ENCODE measurements at places on chromosomes 1 and 21.

DNA sequence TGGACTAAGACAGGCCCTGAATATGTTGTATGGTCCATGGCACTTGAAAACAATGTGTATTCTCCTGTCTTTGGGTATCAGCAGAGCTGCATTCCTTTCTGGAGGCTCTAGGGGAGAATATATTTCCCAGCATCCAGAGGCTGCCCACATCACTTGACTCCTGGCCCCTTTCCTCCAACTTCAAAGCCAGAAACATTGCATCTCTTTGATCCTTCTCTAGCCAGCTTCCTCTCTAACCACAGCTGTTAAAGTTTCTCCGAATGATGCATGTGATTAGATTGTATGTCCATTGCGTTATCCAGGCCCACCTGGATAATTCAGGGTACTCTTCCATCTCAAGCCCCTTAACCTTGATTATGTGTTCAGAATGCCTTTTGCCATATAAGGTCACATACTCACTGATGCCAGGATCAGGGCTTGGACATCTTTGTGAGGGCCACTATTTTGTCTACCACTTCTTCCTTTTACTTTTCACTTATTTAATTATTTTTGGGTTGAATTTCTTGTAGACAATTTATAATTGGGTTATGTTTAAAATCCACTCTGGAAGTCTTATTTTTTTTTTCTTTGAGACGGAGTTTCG is 5.3 kb downstream of the CHD1L start:
- no peak for DNase-seq

- DNase-seq = no peak
Observed at GRCh38 chr1:172041742-172042141, 200.4 kb downstream of the DNM3 start.

DNA sequence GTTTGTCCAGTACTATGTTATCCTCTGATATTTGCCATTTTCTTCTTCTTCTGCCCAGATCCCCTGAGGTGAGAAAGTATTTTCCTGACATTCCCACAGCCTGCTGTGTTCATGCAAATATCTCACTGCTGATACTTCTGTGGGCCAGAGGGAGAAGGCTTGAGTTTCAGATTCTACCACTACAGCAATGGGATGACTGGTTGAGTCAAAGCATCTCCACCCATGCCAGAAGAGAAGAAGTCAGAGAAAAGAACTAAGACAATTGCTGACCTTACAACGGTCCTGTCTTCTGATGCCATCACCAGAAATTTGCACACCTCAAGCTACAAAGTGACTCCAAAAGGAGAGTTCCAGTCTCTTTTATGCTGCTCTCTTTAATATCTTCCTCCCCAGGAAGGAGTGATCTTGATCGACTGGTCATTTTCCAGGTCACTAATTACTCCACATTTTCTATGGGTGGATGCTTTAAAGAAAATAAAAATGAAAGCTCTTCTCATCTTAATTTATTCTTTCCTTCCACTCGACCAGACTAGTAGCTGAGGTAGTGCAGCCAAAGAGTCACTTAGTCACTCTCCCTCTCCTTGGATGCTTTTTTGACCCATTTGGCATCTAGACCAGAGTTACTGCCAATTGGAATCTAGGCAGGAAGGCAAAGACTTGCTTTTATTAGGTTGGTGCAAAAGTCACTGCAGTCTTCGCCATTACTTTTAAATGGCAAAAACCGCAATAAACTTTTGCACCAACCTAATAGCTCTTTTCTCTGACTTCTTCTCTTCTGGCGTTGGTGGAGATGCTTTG is 195.1 kb downstream of the PTPRC start:
- no peak for DNase-seq

DNA sequence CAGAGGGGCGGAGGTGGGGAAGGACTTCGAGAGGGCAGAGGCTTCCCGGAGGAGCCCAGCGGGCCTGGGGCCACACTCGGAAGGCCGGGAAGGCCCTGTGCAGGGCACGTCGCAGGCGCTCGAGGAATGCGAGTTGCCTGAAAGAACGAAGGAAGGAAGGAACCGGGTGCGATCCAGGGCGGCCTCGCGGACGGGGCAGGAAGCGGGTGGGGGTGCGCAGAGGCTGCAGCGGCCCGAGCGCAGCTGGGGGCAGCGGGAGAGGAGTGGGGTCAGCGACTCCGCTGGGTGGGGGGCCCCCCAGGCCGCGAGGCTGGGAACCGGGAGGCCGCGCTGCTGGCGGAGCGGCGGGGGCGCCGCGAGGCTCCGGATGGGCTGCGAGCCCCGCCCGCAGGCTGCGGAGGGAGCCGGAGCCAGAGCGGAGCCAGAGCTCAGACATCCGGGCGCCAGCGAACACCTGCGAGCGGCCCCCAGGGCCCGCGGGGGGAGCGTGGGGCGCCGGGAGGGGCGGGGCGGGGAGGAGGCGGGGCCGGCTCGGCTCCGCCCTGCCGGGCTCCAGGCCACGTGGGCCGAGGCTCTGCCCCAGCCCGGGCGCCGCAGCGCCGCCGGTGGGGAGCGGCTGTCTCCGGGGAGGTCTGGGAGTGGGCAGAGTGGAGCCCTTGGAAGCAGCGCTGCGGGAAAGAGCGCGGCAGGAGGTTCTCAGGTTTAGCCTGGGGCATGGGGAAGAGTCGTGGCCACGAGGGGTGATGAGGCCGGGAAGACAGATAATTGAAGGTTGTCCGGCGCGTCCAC is 4.6 kb downstream of the ID3 start:
- DNase-seq = peak; percentile 80

DNA sequence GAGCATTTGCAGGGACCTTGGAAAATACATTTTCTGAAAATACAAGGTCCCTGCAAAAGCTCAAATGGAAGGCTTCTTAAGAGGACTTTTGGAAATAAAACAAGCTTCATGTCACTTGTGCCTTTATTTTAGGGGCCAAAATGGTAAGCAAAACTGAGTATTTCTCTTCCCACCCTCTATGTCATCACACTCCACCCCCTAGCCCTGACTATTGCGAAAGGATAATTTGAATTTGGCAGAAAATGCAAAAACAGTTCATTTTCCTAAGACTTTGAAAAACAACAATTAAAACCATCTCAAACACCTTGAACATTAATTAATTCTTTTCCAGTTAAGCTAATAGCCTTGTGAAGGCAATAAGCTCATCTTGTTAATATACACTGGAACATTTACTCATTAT is 201.7 kb downstream of the TM2D1 start:
- DNase-seq = no peak

DNA sequence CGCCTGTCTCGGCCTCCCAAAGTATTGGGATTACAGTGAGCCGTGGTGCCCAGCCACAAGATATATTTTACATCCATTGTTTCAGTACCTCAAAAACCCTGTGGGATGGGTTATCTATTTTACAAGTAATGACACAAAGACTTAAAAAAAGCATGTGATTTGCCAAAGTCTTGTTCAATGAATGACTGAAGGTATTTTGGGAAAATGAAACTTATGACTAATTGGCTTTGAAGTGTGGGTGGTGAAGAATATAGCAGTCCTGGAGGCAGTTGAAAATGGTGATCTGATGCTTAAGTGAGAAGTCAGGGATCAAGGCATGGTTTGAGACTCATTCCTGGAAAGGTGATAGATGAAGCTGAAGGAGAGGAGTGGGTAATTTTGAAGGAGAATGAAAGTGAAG is 3.0 kb downstream of the SWT1 start:
- DNase-seq = no peak

DNA sequence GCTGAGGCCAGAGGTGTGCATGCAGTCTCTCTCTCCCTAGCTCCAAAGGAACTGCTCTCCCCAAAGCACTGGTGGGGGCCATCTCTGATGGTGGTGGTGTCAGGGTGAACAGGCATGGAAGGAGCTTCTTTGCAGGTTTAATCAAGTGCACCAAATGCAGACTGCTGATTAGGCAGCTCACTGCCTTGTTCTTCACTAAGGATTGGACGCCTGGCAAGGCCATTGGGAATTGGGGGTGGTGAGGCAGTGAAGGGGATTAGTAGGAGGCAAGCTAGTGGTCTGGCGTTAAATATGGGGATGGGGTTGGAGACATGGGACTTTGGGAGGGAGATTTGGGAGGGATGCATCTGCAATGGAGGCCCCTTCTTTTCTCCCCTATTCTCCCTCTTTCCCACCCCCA is 1.5 kb downstream of the CACNA1E start:
- DNase-seq = no peak
